ENCODE measurements at places on chromosomes 3 and 15. TPM values are rescaled to one million over a fixed set of nuclear protein-coding genes. Genes with fewer than 3 reads are reported as not detected.

- H3K4me1 ChIP-seq: no peaks in the 10 kb centered on the region
- H3K27me3 ChIP-seq: no peaks in the 10 kb centered on the region
- H3K4me3 ChIP-seq: no peak overlapping the region
- DNase-seq: no peak
- H3K27ac ChIP-seq: no peak overlapping the region
- H3K36me3 ChIP-seq: peaks cover 2% of the 10 kb centered on the region
Observed at GRCh38 chr15:51561271-51561670, 61.3 kb downstream of the DMXL2 start.

DNA sequence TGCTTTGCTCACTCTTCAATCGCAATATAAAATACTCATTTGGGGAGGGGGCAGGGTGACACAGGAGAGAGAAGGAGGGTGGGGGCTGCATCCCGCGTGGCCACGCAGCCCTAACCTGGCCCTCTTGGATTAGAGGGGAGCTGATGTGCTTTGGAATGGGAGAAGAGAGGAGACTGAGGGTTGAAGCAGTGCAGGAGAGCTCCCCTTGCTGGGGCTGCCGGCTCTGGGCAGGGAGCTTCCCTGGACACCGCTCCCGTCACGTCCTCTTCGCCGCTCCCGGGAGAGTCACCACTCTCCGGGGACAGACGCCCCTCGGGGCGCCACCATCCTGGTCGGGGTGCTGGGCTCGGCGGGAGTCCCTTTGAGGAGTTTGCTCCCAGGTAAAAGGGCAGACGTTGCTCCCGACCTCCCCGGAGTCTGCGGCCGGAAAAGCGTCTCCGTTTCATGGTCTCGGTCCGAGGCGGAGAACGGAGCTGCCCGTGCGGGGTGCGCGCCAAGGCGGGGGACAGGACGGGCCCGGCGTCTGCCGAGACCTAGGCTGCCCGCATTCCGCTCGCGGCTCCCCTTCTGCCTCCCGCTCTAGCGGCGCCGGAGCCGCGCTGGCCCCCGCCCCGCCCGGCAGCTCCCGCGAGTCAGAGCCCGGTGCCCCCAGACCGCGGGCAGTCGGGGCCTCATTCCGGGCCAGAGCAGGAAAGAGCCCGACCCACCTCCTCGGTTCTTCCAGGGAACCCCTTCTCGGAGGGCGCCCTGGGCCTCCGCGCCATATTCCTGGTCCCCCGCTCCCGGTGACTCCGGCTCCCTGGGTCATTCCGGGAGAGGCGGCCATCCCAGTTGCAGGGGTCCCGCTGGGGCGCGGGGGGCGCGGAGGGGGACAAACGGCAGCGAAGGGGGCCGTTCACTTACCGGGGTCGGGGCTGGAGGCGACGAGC, 603 bp downstream of the SLC7A14 start:
- no peaks in the 10 kb centered on the region for H3K4me1 ChIP-seq
- H3K36me3 ChIP-seq: no peaks in the 10 kb centered on the region
- no peak overlapping the region for H3K27ac ChIP-seq
- no peak for DNase-seq

The DOCK3 gene
- total RNA-seq: 0.18 TPM

The PLAAT1 gene
- 24.3 TPM for total RNA-seq

DNA sequence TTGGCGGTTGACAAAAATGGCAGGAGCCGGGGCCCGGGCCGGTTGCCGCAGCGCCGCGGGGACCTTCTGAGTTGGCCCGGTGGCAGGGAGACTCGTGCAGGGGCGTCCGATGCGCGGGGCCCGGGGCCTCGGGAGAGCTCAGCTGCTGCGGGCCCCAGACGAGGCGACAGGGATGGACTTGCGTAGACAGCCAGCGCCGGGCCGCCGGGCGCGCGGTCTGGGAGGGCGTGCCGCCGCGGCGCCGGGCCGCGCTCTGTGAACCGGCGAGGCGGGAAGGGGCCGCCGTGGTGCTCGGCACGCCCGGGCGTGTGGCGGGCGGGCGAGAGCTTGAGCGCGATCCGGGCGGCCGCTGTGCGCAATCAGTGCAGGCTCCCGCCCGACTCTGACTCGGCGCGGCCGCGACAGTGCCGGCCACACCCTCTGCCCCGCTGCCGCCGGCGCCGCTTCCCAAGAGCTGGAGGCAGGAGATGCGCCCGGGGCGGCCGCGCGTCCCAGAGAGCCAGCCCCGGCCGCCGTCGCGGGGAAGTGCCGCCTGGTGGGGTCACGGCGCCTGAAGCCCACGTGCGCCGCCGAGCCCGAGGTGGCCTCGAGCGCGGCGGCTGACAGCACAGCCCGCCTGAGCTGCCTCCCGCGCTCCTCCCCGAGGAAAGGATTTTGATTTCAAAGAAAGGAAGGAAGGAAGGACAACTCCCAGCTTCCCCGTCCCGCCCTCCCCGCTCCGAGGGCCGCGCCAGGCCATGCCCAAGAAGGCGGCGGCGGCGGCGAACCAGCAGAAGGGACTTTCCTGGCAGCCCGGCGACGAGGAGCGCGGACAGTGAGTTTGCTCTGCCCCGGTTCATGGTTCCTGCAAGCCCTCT, 657 bp downstream of the TLNRD1 start:
- H3K36me3 ChIP-seq: peaks cover 8% of the 10 kb centered on the region
- H3K4me1 ChIP-seq: peaks cover 19% of the 10 kb centered on the region
- H3K4me3 ChIP-seq: peak overlapping the region; percentile 84
- peak; percentile 67 for DNase-seq

GRCh38 chr3:143122608-143123352, 3.2 kb downstream of the CHST2 start:
- peaks cover 26% of the 10 kb centered on the region for H3K4me1 ChIP-seq
- H3K4me3 ChIP-seq: no peak overlapping the region
- peaks cover 3% of the 10 kb centered on the region for H3K36me3 ChIP-seq

DNA sequence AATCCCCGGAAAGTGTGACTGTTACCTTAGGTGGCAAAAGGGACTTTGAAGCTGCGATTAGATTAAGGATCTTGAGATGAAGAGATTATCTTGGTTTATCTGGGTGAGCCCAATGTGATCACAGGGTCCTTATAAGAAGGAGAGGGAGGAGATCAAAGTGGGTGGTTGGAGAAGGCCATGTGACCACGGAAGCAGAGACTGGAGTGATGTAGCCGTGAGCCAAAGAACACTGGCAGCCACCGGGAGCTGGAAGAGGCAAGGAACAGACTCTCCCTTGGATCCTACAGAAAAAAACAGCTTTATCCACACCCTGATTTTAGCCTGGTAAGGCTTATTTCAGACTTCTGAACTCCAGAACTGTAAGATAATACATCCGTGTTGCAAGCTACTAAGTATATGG, 29.9 kb downstream of the CRABP1 start:
- peaks cover 6% of the 10 kb centered on the region for H3K4me1 ChIP-seq
- H3K36me3 ChIP-seq: no peaks in the 10 kb centered on the region
- no peak overlapping the region for H3K27ac ChIP-seq
- H3K27me3 ChIP-seq: no peaks in the 10 kb centered on the region
- DNase-seq: no peak

- H3K36me3 ChIP-seq: no peaks in the 10 kb centered on the region
- H3K4me3 ChIP-seq: no peak overlapping the region
- no peak overlapping the region for H3K27ac ChIP-seq
- H3K4me1 ChIP-seq: peaks cover 7% of the 10 kb centered on the region
- DNase-seq: no peak
Observed at GRCh38 chr15:37054336-37054735, 46.0 kb downstream of the MEIS2 start.

- H3K27me3 ChIP-seq: no peaks in the 10 kb centered on the region
- DNase-seq: no peak
- H3K36me3 ChIP-seq: no peaks in the 10 kb centered on the region
- no peak overlapping the region for H3K27ac ChIP-seq
Observed at GRCh38 chr3:115651599-115651998, 28.3 kb downstream of the GAP43 start.

- H3K27ac ChIP-seq: no peak overlapping the region
- no peaks in the 10 kb centered on the region for H3K36me3 ChIP-seq
- no peak for DNase-seq
- no peaks in the 10 kb centered on the region for H3K27me3 ChIP-seq
Observed at GRCh38 chr3:50972029-50972428, 297.3 kb downstream of the DOCK3 start.

DNA sequence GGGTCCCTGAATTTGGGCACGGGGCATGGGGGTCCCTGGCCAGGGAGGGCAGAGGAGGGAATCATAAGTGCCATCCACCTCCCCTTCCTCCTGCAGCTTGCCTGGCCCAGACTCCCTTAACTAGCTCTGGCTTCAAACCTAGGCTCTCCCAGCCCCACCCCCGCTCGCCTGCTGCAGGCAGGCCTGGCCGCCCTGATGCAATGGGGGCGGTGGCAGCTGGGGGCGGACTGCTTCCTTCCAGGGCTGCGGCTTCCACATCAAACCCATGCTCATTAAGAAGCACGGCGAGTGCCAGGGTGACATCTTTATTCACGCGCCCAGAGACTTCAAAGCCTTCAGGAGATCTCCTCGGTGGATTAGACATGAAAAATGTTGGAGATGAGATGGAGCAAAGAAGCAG, 123.1 kb downstream of the TPRA1 start:
- no peaks in the 10 kb centered on the region for H3K36me3 ChIP-seq
- H3K4me3 ChIP-seq: no peak overlapping the region
- no peak overlapping the region for H3K27ac ChIP-seq
- no peaks in the 10 kb centered on the region for H3K4me1 ChIP-seq
- peaks cover 22% of the 10 kb centered on the region for H3K27me3 ChIP-seq

GRCh38 chr3:51191768-51192167, 193.3 kb upstream of the MANF start:
- no peak for DNase-seq
- H3K27me3 ChIP-seq: no peaks in the 10 kb centered on the region
- H3K4me3 ChIP-seq: no peak overlapping the region
- H3K4me1 ChIP-seq: no peaks in the 10 kb centered on the region
- H3K27ac ChIP-seq: no peak overlapping the region

DNA sequence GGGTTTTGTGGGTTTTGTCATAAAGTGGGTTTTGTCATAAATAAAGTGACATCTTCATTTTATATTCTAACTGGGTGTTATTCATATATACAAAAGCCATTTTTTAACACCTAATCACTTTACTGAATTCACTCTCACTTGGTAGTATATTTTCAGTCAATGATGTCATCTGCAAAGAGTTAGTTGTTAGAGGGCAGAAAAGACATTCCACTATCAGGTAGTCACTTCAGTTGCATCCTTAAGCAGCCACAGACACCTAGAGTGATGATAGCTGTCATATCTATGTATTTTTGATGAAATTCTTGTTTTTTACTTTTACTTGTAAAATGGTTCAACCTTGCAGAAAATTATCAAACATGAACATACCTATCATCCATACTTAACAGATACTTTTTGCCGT, 89.0 kb downstream of the DHX36 start:
- H3K4me1 ChIP-seq: no peaks in the 10 kb centered on the region
- no peak for DNase-seq
- no peak overlapping the region for H3K27ac ChIP-seq
- H3K36me3 ChIP-seq: peaks cover 1% of the 10 kb centered on the region
- no peak overlapping the region for H3K4me3 ChIP-seq

The BHLHE40 gene
- total RNA-seq: 13.2 TPM

- H3K4me3 ChIP-seq: no peak overlapping the region
- no peak for DNase-seq
- H3K36me3 ChIP-seq: no peaks in the 10 kb centered on the region
- H3K27me3 ChIP-seq: no peaks in the 10 kb centered on the region
Observed at GRCh38 chr3:62056658-62057057, 316.7 kb downstream of the FEZF2 start.
